Left renal pelvis (tissue), 4 donors: ENCODE measurements at places on chromosomes 12 and 14. TPM values are rescaled to one million over a fixed set of nuclear protein-coding genes. Genes with fewer than 3 reads are reported as not detected.

AMDHD1 gene
- 0.33 TPM for polyA plus RNA-seq

TMEM132C gene
- polyA plus RNA-seq = 3.6 TPM

SPIC gene
- polyA plus RNA-seq = not detected

TMEM30B gene
- 5.0 TPM for polyA plus RNA-seq

DNA sequence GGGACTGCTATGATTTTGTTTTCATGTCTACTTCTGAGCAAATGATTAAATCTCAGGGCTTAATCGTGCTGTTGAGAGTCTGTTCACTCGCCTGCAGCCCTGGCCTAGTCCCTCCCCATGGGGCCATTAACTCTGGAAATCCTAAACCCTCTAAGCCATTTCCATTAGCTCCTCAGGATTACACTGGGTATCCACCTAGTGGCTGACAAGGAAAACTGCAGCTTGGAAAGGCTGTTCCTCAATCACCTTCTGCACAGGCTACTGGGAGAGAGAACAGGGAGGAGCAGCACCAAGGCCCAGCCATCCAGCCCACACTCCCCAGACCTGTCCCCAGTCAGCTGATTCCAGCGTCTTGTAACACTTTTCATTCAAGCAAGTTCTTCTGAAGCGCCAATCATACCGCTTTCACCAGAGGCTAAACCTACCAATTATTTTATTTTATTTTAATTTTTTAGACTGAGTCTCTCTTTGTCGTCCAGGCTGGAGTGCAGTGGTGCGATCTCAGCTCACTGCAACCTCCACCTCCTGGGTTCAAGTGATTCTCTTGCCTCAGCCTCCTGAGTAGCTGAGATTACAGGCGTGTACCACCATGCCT, 48.7 kb downstream of the NEUROD4 start:
- peak; percentile 10 for DNase-seq

- DNase-seq = no peak
Measured at GRCh38 chr12:53791735-53792326, 40.1 kb upstream of the CISTR start.

DNA sequence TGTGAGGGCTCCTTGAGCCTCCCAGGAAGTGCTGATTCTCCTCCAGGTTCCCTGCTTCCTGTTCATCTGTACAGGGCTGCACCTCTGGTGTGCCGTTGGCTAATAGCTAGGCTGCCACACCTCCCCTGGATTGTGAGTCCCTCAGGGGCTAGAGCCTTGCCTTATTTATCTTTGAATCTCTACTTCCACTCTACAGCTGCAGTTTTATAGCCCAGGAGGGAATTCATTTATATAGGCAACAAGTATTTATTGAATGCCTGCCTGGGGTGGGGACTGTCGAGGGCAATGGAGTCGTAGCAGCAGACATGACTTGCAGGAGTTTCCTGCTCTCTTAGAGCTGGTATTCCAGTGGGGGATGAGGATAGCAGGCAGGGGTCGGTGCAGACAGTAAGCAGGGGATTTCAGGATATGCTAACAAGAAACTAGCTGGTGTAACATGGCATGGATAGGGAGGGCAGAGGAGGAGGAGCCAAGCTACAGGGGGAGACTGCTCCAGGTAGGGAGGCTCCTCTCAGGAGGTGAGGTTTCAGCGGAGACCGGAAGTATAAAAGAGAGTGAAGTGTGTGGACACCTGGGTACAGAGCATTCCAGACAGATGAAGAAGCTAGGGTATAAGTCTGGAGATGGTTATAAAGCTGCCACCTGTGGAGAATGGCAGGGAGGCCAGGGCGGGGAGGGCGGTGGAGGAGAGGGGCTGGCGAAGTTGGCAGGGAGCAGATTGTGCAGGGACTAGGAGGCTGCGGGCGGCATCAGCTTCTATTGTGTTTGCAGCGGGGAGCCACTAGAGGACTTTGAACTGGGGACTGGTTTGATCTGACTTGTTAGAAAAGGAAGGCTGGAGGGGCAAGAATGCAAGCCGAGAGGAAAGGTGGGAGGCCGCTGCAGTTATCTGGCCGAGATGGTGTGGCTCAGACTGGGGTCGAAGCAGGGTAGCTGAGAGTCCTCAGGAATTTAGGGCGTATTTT, 17.2 kb downstream of the USP30 start:
- DNase-seq = no peak

DNA sequence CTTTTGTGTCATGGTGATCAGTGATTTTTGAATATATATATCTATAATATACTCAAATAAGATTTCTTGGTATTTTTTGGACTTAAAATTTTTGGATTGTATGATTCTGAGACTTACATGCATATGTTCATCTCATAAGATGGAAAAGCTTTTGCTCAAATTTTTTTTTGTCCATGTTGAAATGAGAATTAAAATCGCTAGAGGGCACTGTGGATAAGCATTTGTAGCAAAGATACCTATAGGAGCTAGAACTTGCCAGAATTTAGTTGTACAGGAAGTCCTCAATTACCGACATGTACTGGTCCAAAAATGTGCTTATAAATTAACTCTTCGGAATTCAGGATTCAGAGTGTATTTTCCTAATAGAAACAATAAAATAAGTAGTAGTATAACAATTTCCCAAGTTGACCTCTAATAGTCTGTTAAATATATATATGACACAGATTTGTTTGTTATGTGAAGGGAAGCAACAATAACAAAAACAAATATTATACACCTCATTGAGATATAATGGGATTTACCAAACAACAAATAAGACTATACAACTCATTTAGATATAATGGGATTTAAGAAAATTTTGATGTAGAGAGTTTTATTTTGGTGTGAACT, 179.6 kb downstream of the TMEM117 start:
- DNase-seq = peak; percentile 31

DNA sequence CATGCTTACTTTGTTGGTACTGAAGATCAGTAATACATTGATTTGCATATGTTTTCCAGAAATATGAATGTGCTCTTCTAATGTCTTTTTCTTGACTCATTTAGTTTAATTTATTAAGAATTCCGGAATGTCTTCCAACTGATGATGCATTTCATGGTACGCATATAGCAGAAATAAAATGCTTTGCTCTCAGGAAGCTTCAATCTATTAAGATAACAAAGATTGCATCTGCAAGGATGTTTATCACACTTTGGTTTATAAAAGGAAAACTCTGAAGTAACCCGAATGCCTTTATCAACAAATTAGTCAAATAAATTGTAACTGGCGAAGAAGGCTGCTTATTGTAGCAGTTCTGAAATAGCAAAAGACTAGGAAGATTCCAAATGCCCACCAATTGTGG, 166.4 kb upstream of the LMNTD1 start:
- DNase-seq = no peak

DNA sequence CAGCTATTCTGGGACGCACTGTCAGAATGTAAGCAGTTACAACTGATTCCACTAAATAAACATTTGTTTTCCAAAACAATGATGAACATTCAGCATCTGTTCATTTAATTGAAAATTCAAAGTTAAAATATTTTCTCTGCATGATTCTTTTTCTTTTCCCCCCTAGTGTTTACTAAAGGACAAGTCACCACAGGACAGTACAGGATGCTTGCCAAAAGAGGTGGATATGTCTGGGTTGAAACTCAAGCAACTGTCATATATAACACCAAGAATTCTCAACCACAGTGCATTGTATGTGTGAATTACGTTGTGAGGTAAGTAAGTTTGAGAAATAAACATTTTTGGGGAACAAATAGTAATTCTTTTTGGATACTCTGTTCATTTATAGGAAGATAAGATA, 28.2 kb upstream of the SNAPC1 start:
- DNase-seq = no peak

GRCh38 chr14:57918791-57919190, 52.9 kb upstream of the SLC35F4 start:
- DNase-seq = no peak

GRCh38 chr14:103206836-103207387, 83.7 kb downstream of the TNFAIP2 start:
- DNase-seq = no peak

DNA sequence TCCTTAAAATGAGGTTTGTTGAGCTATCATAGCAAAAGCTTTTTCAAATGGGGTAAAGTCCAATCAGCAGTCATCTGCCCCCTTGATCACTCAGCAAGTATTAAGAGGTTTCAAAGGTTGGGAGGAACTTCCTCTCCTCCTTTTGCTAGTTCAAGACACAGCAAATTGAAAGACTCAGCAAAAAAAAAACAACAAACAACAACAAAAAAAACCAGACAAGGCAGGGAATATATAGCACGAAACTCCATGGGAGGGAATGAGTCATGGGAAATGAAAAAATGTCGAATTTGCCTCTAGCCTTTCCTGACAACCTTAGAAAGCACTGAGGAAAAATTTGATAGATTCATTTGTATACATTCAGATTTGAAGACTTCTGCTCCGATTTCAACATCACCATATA, 1.6 kb upstream of the SLC7A8 start:
- no peak for DNase-seq

DNA sequence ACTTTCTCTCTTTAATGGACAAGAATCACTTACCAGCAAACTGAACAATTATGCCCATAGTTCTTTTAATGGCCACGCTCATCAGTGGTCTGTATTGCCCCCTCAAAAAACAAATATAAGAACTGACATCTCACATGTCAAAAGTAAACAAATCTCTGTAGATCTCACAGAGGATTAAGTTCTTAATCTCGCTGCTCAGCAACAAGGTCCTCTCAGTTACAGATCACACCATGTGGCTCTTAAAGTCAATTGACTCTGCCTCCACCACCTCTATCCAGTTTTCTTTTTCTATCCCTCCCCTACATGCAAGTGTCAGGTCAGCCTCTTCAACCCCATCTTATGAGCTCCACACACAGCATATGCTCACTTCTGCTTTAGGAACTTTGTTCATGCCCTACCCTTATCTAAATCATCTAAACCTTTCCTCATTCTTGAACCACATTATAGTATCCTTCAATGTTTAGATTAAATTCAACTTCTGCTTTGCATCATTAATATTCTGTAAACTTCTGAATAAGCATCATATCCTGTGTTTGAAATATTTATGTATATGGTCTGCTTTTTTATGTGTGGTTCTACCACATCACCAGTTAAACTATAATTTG, 7.2 kb downstream of the ADAM20 start:
- DNase-seq = no peak

DNA sequence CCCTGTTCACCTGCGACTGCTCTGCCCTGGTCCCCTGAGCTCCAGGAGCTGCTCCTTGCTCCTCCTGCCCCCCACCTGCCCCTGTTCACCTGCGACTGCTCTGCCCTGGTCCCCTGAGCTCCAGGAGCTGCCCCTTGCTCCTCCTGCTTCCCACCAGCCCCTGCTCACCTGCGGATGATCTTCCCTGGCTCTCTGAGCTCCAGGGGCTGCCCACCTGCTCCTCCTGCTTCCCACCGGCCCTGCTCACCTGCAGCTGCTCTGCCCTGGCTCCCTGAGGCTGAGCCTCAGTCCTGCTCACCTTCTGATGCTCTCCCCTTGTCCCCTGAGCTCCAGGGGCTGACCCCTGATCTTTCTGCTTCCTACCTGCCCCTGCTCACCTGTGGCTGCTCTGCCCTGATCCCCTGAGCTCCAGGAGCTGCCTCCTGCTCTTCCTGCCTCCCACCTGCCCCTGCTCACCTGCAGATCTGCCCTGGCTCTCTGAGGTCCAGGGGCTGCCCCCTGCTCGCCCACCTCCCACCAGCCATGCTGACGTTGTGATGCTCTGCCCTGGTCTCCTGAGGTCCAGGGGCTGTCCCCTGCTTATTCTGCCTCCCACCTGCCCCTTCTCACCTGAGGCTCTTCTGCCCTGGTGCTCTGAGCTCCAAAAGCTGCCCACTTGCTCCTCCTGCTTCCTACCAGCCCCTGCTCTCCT, 219.2 kb downstream of the TMEM121 start:
- no peak for DNase-seq

- no peak for DNase-seq
Measured at GRCh38 chr12:5912437-5913334, 32.4 kb downstream of the ANO2 start.

GRCh38 chr14:80602946-80603345, 338.6 kb downstream of the CEP128 start:
- no peak for DNase-seq

- DNase-seq = peak; percentile 38
Measured at GRCh38 chr14:59870277-59871165, at the start of gene RTN1. Gene RTN1, minus strand, starts transcription at chr14:59870776. Its CDS starts 146 bp downstream, at chr14:59870630.

DNA sequence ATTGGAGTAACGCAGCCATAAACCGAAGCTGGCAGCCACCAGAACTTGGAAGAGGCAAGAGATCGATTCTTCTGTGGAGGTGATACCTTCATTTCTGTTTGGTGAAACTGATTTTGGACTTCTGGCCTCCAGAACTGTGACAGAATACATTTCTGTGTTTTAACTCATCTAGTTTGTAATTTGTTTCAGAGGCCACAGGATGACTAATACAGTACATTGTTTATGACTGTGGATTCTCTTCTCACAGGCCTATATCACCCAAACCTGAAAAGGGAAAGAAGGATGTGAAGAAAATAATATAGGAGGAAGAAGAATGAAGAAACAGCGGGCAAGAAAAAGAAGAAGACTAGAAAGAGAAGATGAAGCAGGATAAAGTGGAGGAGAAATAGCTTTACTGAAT, 263.8 kb upstream of the DIO2 start:
- no peak for DNase-seq

DNA sequence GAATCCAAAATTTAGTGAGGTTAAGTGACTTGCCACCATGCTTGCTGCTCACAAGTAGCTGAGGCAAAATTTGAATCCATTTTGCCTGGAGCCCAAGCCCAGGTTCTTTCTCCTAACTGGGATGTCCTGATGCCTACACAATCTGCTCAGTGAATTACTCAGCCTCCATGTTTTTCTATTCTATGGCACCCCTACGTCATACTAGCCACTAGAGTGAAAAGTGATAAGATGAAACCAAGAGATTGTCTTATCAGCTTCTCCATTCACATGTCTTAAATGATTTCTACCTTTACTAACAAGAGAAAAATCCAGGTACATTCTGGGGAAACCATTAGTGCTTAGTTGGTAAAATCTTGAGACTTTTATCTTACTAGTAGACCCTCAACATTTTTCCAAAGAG, 720.1 kb downstream of the DIO2 start:
- DNase-seq = no peak

DNA sequence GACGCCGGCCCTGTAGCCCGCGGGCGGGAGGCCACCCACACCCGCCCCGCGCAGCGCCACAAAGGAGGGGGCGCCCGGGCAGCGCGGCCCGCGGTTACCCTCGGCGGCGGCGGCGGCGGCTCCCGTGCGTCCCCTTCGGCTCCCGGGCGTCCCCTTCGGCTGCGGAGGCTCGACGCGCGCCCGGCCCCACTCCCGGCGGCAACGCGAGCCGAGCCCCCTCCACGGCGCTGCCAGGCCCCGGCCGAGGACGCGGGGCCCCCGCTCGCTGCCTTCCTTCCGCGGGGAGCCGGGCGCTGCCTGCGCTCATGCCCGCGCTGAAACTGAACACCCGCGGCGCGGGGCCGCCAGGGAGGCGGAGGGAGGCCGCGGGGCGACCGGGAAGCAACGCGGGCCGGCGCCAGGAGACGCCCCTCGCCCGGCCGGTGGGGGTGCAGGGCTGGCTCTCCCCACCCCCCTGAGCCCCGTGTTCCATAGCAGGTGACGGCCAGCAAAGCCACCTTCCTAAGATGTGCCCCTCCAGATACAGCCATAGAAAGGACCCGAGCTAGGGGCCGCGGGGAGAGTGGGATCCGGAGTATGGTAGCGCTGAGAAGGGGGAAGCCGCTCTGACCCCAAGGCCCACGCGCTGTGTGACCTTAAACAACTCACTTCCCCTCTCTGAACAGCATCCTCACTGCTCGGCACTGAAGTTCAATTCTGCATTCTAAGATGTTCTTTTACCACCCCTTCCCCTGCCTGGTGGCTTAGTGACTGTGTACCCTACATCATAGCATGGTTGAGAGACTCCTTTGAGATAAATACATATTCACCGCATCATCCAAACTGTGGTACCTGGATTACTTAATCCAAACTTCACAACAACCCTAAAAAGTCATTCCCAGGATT, 42.8 kb downstream of the KDM2B start:
- DNase-seq = no peak
